ENCODE measurements at places on chromosomes 3 and 15. TPM values are rescaled to one million over a fixed set of nuclear protein-coding genes. Genes with fewer than 3 reads are reported as not detected.

The DLG1 gene
- polyA plus RNA-seq = 21.2 TPM

The POLQ gene
- polyA plus RNA-seq = 1.7 TPM

The MKRN2 gene
- polyA plus RNA-seq = 44.4 TPM

DNA sequence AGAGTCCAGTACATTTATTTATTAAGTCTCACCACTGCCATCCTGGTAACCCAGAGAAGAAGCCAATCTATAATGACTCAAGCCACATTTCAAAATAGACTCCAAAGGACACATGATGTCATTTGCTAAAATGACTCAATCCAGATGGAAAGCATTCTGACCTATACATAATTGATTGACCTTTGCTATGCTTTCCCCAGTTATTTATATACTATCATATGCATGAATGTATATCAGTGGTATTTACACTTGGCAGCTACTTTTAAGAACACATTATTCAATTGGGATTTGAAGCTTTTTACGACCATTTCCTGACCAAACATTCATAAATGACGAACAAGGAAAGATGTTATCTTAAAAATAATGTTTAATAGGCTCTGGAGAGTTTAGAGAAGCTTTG, 297.2 kb downstream of the FHIT start:
- DNase-seq = no peak

GRCh38 chr15:76846782-76847181, 58.4 kb downstream of the SCAPER start:
- DNase-seq = no peak

The RAB8B gene
- 24.6 TPM for polyA plus RNA-seq

- DNase-seq = no peak
Observed at GRCh38 chr3:13792512-13793371, 87.1 kb downstream of the WNT7A start.

The ACVR2B gene
- 0.60 TPM for polyA plus RNA-seq

DNA sequence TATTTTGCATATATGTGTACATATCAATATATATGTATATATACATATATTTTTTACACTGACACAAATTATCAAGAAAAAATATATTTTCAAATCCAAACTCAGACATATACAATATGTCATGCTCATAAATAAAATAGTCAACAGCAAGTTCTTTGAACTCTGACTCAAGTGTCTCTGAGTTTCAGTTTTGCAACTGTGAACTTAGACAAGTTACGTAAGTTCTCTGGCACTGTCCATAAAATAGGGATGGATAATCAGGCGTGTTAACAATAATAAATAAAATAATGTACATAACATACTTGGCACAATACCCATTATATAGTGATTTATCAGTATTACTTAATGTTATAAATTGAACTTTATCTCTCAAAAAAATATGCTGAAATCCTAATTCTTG, 12.1 kb upstream of the XRN1 start:
- DNase-seq = no peak

DNA sequence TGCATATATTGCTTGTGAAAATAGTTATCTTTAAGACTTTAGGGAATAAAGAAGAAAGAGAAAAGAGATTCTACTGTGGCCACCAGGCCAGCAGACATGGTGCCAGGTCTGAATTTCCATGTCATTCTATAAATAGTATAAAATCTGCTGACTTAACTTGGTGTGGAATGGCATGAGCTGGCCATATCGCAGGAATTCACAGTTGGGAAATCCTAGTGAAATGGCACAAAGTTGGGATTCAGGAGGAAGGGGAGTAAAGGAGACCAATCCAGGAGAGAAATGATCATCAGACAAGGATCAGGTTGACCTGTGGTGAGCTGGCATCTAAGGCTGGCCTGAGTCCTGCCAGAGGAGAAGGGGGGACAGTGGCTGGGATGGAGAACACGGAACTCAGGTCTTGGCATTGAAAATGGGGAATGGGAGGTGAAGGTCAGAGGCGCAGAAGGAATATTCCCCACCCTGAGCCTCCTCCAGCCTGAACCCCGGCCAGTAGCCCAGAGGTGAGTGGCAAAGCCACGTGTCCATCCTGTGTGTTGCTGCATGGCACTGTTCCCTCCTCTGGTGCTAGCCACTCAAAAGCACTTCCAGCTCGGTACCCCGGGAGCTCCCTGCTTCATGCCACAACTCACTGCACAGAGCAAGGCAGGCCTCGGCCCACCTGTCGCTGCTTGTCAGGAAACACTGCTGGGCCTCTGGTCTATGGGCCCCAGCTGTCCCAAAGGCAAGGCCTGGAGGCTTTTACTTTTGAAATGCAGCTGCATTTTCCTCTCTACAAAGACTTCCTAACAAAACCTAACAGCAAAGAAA, 51.4 kb downstream of the SSUH2 start:
- peak; percentile 16 for DNase-seq

The CFAP161 gene
- not detected for polyA plus RNA-seq

DNA sequence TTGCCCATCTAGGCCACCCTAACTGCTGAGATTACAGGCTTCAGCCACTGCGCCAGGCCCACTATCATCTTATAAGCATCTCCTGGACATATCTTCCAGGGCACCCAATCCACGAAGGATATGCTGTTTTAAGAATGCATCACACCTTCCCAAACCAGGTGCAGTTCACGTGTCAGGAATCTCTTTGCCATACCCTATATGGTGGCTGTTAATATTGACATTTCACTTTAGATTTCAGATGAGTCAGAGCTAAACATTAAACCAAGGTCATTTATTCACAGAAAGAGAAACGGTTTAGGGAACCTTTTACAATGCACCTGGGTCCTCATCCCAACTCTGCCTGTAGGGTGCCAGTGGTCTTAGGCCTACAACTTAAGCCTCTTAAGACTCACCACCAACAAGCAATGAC, 85.7 kb downstream of the TBL1XR1 start:
- no peak for DNase-seq

- no peak for DNase-seq
Observed at GRCh38 chr15:31238906-31239305, 87.7 kb upstream of the KLF13 start.

The ZNF80 gene
- not detected for polyA plus RNA-seq

GRCh38 chr3:28151608-28152228, 89.7 kb upstream of the CMC1 start:
- DNase-seq = no peak

GRCh38 chr3:30282154-30282696, 324.2 kb upstream of the TGFBR2 start:
- peak; percentile 93 for DNase-seq

The CHRNA3 gene
- polyA plus RNA-seq = not detected

DNA sequence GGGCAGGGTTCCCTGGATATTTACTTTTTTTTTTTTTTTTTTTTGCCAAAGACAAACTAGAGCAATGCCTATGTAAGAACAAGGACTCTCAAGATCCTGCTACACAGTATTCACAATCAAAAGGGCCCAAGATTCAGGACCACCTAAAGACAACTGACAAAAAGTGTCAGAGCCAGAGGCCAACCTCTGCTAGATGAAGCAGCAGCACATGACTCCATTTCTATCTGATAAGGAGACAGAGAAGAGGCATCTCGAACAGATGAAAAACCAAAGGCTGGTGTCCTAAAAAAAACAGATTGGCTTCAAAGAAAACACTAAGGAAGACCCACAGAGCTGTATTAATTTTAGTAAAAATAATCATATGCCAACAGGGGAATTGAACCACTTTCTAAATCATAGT, 20.0 kb downstream of the CMTM6 start:
- no peak for DNase-seq

- DNase-seq = no peak
Observed at GRCh38 chr15:29880341-29880740, 58.1 kb upstream of the TJP1 start.

GRCh38 chr3:4834403-4834866, 144.8 kb upstream of the BHLHE40 start:
- DNase-seq = peak; percentile 17

DNA sequence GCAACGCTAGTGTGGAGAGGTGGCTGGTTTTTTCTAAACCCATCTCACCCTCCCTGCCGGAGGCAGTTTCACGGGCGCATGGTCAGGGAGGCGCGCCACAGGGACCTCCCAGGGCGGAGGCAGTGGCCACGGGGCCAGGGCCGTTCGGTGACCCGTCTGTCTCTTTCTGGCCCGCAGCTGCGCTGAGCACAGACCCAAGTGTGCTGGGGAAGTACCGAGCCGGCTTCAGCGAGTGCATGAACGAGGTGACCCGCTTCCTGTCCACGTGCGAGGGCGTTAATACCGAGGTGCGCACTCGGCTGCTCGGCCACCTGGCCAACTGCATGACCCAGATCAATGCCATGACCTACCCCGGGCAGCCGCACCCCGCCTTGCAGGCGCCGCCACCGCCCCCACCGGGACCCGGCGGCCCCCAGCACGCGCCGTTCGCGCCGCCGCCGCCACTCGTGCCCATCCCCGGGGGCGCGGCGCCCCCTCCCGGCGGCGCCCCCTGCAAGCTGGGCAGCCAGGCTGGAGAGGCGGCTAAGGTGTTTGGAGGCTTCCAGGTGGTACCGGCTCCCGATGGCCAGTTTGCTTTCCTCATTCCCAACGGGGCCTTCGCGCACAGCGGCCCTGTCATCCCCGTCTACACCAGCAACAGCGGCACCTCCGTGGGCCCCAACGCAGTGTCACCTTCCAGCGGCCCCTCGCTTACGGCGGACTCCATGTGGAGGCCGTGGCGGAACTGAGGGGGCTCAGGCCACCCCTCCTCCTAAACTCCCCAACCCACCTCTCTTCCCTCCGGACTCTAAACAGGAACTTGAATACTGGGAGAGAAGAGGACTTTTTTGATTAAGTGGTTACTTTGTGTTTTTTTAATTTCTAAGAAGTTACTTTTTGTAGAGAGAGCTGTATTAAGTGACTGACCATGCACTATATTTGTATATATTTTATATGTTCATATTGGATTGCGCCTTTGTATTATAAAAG, 1.8 kb downstream of the HES1 start:
- DNase-seq = peak; percentile 68

DNA sequence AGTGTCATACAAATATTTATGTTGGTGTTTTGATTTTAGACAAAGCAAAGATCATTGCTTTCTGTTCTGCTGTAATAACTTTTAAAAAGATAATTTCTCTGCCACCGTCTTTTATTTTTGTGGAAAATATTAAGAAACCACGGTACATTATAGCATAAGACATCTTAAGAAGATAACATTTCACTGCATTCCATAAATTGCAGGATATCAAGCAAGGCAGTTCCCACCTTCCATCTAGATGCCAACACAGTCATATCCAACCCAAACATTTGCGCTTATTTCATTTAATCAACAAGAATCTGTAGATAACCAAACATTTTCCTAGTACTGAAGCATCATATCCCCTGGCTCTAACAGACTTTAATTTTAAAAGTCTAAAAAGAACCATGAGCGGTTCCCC, 25.1 kb downstream of the ARHGAP31 start:
- no peak for DNase-seq

- no peak for DNase-seq
Observed at GRCh38 chr15:93154666-93155065, 65.7 kb upstream of the RGMA start.

GRCh38 chr3:21526461-21526860, 224.5 kb downstream of the ZNF385D start:
- DNase-seq = no peak

- DNase-seq = peak; percentile 21
Observed at GRCh38 chr15:37792351-37792750, 142.1 kb upstream of the TMCO5A start.

GRCh38 chr15:34650177-34650576, 66.7 kb upstream of the GOLGA8B start:
- peak; percentile 91 for DNase-seq

The THRB gene
- polyA plus RNA-seq = not detected

DNA sequence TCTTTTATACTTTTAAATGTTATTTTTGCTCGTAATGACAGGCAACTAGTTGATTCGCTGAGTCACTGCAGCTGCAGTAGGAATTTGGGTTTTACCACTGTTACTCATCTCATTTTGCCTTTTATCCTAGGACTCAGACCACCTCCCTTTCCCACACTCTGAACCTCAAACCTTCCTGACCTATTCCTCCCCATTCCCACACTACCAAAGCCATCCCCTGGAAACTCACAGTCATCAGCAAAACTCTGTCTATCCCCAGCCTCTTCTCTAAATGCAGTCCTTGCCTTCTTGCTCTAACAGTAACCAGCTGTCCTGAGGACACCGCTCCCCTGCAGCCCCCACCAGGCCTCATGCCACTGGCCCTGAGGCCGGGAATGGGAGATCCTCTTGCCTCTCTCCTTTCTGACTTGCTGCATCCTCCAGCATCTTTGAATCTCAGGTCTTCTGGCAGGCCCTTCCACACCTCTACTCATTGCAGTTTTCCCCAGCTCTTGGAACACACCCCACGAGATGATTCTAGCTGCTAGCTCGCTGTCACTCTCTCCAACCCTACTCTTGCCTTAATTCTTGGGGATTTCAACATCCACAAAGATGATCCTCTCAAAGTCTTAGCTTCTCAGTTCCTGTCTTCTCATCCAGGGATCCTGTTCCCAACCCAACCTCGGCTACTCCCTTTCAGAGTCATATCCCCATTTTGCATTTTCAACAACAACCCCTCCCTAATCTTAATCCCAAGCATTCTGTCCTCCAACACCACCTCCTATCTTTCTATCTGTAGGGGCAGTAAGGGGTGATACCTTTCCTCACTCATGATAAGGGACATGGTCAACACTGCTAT, 55.9 kb upstream of the C3orf80 start:
- peak; percentile 95 for DNase-seq

DNA sequence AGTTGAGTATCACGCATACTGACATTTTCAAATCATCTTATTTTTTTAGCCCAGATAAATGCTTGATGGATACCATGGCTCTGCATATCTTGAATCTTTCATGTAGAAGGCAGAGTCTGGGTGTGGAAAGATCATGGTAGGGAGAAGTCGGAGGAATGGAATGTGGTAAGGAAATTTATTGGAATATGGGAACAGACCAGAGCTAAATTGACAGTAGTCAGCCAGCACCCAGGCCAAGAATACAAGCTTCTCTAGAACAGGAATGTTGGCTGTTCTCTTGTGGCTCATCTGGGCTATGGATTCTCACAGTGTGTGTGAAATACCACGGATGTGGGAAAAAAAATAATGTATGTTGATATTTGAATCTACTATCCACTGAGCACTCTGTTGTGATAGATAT, 305.7 kb upstream of the COL8A1 start:
- peak; percentile 26 for DNase-seq

GRCh38 chr3:143445118-143445517, 325.5 kb downstream of the CHST2 start:
- peak; percentile 51 for DNase-seq

- DNase-seq = no peak
Observed at GRCh38 chr3:175659670-175660350, 800.7 kb downstream of the NAALADL2 start.

- DNase-seq = no peak
Observed at GRCh38 chr15:63488398-63488960, 15.9 kb upstream of the USP3 start.

DNA sequence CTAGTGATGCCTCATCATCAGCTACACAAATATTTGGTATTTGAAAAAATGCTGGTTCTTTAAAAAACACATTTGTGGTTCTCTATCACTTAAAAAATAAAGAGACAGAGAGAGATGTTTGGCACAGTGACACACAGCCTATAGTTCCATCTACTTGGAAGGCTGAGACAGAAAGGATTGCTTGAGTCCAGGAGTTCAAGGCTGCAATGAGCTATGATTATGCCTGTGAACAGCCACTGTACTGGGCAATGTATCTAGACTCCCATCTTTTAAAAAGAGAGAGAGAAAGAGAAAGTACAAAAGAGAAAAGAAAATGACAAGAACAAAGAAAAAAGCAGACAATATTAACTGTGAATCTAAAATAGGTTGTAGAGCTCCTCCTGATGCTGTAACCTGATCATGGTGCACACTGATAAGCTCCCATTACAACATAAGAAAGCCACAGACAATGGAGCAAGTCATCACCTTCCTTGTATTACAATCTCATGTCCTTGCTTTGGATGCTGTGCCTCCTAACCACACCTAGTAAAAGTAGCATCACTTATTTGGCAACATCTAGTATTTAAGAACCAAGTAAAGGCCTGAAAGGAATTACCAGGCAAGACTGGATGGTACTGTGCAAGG, 31.7 kb upstream of the MAP4 start:
- peak; percentile 72 for DNase-seq

The ST3GAL6 gene
- 0.83 TPM for polyA plus RNA-seq

Measured in IMR-90 (cell line).